ENCODE measurements at places on chromosomes 1 and 21.

DNA sequence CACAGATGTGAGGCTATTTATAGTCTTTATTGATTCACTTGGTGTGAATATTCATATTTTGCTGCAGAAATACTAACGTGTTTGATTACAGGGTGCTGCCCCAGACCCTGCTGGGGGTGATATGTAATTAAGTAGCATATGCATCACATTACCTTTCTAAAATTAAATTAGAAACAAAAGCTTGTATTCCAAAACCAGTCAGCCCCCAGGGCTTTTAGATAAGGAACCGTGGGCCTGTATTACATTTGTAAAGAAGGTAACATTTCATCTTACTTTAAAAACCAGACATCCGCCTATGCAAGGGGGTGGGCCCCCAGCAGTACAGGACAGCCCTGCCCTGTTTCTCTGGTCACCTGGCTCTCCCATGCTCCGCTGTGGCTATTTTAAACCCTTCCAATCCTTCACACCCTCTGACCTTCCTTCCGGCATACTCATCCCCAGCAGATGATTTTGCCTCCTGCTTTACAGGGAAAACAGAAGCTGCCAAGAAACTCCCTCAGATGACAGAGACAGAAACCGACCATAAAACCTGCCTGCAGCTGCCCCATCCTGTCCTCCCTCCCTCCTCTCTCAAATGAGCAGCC is 22.0 kb upstream of the KCNC4 start:
- no peak for DNase-seq

DNA sequence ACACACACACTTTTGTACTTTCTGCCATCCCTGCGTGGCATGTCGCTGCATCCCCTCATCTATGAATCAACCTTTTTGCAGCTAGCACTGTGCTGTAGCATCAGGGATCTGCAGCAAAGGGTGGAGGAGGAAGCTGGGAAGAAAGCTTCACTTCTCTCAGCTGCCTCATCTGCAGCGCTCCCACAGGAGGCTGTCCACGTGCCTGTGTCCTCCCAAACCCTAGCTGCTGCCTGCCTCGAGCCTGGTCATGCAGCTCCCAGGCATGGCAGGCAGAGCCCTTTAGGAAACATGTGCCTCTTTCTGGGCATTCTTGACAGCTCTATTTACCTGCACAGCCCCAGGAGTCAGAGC is 262.1 kb upstream of the SGIP1 start:
- DNase-seq = no peak

GRCh38 chr1:230836793-230837192 is 31.5 kb downstream of the C1orf198 start:
- DNase-seq = no peak

DNA sequence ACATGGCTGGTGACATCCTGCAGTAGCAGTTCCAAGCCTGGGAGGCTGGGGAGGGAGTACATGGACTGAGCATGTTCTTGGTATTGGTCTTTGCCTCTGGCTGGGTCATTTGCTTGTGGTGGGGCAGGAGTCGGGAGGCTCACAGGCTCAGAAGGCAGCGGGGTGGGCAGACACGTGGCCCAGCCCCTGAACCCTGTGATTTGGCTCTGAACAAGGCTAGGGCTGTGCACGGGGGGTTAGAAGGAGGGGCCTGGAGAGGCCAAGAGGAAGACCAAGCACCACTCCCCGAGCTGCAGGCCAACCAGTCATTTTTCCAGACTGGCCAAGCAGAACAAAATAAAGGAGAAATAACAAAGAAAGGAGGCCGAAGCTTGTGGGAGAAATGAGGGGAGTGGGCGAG is 9.7 kb upstream of the PRELP start:
- no peak for DNase-seq

GRCh38 chr1:3560251-3560871 is 50.9 kb downstream of the MEGF6 start:
- no peak for DNase-seq

DNA sequence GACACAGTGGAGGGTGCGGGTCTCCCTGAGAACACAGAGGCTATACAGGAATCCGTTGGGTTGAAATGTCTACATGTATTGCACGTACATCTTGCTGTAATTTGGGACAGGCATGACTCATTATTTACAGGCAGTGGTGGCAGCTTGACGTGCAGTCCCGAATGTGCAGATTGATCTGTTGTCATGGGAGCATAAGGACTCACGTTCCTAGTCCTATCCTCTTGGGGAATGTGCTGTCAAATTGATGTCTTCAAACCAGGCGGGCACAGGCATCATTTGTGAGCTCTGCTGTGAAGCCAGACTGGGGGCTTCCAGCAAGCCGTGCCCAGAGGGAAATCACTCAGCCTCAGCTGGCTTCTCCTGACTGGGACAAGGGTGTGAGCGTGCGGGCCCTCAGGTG is 40.5 kb downstream of the S100B start:
- no peak for DNase-seq

DNA sequence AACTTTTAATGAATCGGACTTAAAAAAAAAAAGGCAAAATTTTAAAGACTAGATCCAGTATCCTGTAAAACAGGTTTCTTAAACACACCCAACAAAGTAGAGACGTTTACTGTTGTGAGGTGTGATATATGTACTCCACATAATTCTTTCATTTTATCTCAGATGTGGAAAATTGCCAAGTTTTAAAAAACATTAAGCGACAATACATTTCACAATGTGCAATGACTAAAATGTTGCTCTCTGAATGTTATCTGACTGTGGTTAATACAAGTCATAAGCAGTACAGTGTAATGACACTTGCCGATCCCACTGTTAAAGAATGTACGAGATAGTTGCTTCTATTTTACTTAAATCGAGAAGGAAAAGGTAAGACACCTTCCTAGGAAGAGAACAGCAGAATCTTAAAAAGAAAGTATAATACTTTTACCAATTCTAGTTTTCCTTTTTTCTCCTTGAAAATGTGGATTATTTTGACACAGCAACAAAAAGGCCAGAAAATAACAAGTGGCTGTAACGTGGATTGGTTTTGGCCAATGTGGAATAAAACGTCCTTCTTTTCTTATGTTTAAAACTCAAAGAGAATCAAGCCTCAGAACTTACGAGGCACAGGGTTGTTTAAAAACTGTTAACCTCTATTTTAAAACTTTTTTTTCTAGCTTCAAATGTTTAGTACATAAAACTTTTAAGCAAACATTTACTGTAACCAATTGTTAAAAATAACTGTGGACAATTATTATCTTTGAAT is 51.4 kb downstream of the TP53BP2 start:
- no peak for DNase-seq

- no peak for DNase-seq
These were observed 9.4 kb downstream of the DONSON start for GRCh38 chr21:33578959-33579542.

DNA sequence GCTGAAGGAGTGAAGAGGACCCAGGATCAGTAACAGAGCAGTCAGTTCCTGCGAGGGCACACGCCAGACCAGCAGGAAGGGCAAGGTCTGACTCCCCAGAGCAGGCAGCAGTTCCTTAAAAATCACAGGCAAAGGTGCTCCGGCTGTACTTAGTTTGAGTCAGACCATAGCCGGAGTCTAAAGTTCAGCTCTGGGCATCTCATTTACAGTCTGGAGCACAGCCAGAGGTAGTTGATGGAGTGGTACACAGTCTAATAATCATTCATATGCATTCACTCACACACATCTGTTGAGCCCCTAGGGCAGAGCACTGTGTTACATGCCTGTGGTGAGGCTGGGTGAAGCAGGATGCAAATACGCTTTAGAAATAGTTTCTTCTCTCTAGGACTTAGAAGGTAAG is 7.3 kb upstream of the AMIGO1 start:
- DNase-seq = no peak

- DNase-seq = no peak
These were observed 30.5 kb downstream of the ZBTB8OS start for GRCh38 chr1:32619701-32620485.

DNA sequence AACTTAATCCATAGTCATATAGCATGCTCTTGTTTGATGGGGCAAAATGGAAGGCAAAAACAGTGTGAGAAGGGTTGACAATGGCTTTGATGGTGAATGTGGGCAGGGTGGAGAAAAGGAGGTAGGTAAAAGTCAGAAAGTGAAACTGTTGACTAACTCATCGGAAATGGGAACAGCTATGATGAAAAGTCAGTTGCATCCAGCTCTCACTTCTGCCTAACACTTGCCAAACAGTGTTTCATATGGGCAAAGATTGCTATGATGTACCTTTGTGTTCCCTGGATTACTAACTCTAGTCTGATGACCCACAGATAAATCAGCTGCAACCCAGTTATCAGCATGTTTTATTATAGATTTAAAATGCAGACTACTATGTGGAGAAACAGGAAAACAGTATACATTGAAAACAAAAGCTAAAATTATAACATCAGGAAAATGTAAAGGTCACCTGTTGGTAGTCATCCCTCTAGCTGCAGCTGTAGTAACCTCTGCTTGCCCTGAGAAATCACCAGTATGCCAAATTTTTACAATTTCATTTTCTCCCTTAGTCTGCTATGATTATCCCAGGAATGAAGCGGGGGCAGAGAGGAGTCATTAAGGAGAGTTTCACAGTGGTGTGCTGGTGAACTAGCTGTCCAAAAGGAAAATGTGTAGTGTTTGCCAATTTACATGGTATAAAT is 11.7 kb downstream of the TNFSF18 start:
- no peak for DNase-seq

- DNase-seq = no peak
These were observed 27.1 kb upstream of the KCNK2 start for GRCh38 chr1:215055281-215055935.

DNA sequence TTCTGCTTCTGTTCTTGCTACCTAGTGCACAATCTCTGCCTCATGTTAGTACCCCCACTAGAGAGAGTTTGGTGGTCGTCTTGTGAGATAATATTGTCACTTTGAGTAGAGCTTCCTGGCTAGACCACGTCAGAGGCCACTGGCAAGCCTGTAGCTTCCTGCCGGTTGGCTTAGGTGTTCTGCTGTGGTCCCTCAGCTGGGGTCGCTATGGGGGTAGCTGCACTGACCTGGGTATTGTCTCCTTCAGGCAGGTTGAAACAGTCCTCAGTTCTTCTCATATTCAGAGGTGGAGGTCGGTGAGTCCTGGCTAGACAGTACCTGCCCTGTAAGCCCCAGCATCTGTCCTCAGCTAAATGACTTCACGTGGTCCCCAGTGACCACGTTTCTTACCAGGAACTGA is 86.2 kb downstream of the C1orf94 start:
- no peak for DNase-seq

DNA sequence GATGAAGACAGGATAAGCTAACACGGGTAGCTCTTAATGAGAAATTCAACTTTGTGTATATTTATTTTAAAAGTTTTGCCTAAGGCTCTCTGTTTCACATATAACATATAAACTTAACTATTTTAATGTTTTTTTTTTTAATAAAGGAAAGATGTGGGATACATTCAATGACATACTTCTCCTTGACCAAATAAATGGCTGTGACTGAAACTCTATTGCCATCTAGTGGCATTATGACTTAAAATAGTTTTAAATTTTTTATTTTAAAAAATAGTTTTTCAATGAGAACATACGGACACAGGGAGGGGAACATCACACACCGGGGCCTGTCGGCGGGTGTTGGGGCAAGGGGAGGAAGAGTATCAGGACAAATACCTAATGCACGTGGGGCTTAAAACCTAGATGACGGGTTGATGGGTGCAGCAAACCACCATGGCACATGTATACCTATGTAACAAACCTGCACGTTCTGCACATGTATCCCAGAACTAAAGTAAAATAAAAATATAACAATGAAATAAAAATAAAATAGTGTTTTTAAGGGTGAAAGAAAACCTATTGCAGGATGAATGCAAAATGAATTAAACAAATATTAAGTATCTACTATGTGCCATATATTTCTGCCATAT is 83.4 kb downstream of the LYST start:
- DNase-seq = no peak

GRCh38 chr1:163046071-163046470 is 23.1 kb upstream of the RGS4 start:
- no peak for DNase-seq

GRCh38 chr1:159881622-159882526 is 18.1 kb downstream of the CFAP45 start:
- peak; percentile 9 for DNase-seq

- DNase-seq = no peak
These were observed 17.3 kb upstream of the LRP8 start for GRCh38 chr1:53344921-53345838.

- DNase-seq = no peak
These were observed 22.7 kb upstream of the EYA3 start for GRCh38 chr1:28111157-28111556.

DNA sequence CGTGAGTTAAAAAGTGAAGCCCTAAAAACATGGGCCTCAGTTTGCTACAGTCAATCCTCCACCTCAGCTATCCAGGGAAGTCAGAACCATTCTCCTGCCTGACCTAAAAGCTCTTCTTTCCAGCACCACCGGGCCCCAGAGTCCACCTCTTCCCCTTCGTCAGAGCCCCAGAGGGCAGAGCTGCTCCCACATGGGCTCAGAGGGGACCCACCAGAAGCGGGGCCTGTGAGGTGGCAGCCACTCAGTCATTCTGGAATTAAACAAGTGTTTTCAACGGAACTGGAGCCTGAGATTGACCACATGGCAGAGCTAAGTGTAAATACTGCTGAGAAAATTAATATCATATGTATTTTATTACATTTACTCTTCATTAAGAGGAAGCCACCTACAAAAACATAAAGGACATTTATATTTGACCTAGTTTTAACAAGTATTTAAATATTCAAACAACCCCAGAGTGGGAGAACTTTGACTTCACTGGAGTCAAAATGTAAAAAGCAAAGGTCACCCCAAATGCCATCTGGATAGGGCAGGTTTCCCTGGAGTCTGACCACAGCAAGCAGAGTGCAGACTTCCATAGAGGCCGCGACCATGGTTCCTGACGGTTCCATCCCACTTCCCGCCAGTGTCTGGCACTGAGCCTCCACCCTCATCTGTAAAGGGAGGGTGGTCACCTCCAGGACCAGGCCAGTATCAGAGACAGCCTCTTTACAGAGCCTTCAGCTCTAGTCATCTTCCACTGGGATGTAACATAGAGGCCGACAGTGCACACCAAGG is 1.8 kb downstream of the SUMO3 start:
- DNase-seq = no peak

GRCh38 chr1:184695023-184695422 is 59.6 kb downstream of the EDEM3 start:
- DNase-seq = no peak

DNA sequence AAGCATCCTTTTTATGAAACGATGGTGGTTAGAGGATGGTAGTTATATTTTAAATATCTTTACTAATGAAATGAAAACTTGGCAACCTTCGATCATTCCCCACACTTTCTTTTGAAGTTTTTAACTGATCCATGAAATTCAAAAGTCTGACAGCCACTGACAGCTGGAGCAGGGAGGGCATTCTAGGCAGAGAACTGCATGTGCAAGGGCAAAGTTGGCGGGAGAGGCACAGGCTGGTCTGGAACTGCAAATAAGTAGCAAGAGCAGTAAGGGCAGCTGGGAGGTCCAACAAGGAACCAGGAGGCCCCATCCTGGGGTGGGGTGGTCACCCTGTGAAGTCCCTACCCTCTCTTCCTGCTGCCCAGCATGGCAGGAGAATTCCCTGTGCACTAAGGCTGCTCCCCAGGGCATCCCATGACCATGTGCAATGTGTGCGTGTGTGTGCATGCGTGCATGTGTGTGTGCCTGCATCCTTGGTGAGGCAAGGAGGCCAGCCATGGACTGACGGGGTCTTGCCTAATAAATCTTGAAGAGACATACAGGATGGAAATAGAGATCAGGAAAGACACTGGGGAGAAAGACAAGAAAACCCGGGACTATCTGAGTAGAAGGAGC is 33.1 kb upstream of the FOXO6 start:
- no peak for DNase-seq

GRCh38 chr1:3186526-3186921 is 117.5 kb downstream of the PRDM16 start:
- DNase-seq = no peak

- no peak for DNase-seq
These were observed 484.4 kb upstream of the ZRANB2 start for GRCh38 chr1:71565262-71565661.
